ENCODE measurements at places on chromosomes 4 and X. TPM values are rescaled to one million over a fixed set of nuclear protein-coding genes. Genes with fewer than 3 reads are reported as not detected.

The NLGN3 gene
- 2.5 TPM for polyA plus RNA-seq

The SUV39H1 gene
- 4.6 TPM for polyA plus RNA-seq

The MAGEA11 gene
- polyA plus RNA-seq: not detected

The PDE5A gene
- polyA plus RNA-seq: 14.6 TPM

The NPNT gene
- polyA plus RNA-seq: 143 TPM

The FAM200B gene
- 29.0 TPM for polyA plus RNA-seq

The SSX1 gene
- not detected for polyA plus RNA-seq

The RAB40A gene
- polyA plus RNA-seq: 0.89 TPM

The PRDM8 gene
- polyA plus RNA-seq: 17.1 TPM

The MAB21L2 gene
- 0.10 TPM for polyA plus RNA-seq

The NPY5R gene
- polyA plus RNA-seq: not detected
